Left renal pelvis (tissue), 4 donors: ENCODE measurements at places on chromosomes 6 and 20.
A peak's percentile ranks its signal among the peaks of the same experiment; 100 is the strongest.

- DNase-seq = no peak
These were observed 51.3 kb downstream of the PHF20 start for GRCh38 chr20:35823147-35823546.

DNA sequence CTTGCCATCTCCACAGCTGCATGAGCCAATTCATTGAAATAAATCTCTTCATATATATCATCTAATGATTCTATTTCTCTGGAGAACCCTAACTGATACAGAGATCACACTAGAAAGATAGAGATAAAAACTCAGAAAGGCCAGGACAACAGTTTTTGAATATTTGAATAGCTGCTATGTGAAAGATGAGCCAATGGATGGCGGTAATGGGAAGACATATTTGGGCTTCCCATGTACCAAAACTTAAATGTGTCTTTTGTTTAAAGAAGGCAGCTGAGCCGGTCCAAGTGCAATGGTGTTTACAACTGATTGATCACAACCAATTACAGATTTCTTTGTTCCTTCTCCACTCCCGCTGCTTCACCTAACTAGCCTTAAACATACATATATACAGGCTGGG lies 35.1 kb downstream of the SGK1 start:
- DNase-seq = no peak

GRCh38 chr6:141290941-141291721 lies 841.6 kb upstream of the GJE1 start:
- no peak for DNase-seq

DNA sequence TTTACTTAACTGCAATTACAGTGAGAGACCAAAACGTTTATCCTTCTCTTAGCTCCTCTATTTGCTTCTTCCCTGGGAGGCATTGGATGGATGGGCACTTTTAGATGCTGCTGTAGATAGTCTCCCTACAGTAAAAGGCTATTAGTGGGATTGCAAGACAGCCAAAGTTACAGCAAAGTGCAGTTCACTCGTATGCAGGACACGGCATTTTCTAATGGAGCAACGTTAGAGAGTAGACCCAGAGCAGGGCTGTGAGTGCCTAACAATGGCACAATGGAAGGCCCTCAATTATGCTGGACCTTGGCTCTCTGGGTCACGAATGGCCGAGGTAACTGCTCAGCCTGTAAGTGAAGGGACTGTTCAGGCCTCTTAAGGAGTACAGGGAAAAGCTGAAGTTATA lies 605.8 kb upstream of the NOX3 start:
- DNase-seq = no peak

GRCh38 chr6:40160826-40161225 lies 226.6 kb upstream of the MOCS1 start:
- no peak for DNase-seq

- no peak for DNase-seq
These were observed 40.9 kb downstream of the PTPRA start for GRCh38 chr20:2914160-2914559.

GRCh38 chr20:5621305-5621704 lies 128.9 kb upstream of the SHLD1 start:
- no peak for DNase-seq

DNA sequence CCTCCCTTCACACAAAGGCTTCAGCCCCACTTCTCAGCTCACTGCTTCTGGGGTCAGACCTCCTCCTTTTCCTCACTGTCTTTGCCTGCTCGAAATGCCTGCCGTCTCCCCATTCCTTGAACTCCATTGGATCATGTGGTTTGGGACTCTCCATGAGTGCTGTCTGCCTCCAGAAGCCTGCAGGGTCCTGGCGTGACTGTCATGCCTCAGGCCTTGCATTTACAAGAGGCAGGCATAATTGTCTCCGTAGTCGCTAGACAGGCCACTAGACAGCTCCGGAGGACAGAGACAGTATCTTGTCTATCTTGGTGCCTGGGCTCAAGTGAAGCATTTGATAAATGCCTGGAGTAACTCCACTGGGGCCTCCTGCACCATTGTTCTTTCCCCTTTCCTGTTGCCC lies 15.3 kb downstream of the PNLDC1 start:
- no peak for DNase-seq

DNA sequence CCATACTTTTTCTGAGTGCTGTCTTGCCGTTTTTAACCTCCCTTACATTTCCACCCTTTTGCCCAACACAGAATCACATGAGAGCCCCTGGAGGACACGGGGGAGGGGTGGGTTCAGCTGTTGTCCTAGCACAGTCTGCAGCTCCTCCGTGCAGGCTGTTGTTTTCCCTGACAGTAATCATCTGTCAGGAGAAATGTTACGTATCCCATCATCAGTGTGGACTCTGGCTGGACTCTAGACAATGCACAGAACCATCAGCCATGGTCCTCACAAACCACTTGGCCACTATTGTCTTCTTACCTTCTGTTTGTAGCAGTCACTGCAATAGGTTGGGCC lies 92.1 kb downstream of the RIN2 start:
- peak; percentile 35 for DNase-seq

DNA sequence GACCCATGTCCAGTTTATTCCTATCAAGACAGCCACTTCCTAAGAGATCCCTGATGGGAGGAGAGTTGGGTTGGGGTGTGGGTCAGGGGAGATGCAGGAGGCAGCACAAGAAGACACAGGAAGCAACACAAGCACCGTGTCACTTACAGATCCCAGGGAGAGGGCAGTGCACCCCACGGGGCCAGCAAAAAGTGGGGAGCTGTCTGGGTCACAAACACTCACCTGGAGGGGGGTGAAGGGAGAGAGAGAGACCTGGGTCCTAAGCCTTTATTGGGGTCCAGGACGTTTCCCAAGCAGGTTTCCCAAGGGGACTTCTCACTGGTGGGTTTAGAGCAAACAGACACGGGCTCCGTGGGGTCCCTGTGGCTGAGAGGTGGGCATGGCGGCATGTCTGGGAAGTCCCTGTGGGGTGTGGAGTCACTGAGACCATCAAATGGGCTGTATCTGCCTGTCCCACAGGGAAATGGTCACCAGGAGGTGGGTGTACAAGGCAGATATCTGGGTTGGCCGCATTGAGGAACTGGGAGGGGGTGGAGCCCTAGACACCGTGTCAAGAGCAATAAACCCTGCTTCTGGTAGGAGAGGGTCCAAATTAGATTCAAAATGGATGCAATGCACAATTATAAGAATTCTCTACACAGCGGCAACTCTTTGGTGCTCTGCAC lies 1.6 kb upstream of the CD93 start:
- DNase-seq = no peak

DNA sequence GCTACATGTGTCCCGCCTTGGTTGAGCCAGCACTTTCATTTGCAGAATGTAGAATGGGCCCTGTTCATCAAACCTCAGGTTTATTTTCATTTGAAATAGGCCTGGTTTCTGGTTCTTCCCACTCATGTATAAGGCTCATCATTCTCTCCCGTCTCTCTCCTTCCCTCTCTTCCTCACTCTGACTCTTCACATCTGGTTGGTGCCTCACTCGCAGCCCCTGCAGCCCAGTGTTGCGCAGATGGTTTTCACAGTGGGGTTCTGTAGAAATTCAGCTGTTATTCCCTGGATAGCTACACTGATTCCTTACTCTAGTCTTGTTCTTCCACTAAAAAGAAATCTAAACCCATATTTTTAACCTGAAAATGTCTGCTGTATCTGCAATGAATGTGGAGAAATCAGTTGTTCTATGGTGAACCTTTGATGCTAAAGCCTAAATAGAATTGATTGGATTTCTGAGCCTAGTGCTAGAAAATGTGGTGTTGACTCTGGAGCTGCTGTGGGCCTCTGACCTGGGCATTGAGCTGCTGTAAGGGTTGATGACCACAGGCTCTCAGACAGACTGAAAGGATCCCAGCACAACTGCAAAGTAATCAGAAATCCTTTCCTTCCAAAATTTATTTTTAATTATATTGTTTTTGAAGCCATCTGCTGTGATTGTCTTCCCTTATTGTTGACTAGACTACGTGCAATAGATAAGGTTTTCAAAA lies 150.3 kb downstream of the TMEM242 start:
- DNase-seq = no peak

DNA sequence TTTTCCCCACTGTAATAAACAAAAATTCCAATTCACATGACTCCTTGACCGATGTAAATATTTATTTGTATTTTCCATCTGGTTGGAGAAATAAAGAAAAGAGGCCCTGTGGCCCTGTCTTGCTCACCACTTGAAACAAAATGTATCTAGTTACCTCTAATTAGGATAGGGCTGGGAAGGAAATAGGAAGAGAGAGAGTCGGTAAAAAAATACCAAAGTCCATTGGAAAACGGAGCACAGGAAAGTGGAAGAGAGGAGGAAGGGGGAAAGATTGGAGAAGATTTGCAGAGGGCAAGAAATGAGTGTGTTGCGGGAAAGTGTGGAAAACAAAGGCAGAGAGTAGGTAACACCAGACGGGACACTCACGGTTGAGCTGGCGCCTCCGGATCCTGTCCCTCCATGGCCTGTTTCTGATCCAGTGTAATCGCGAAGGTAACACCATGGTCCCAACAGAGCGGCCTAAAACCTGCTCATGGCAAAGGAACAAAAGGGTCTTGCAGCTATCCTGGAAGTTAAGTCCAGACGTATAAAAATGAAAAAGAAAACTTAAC lies 105.8 kb upstream of the RIPOR2 start:
- DNase-seq = no peak

DNA sequence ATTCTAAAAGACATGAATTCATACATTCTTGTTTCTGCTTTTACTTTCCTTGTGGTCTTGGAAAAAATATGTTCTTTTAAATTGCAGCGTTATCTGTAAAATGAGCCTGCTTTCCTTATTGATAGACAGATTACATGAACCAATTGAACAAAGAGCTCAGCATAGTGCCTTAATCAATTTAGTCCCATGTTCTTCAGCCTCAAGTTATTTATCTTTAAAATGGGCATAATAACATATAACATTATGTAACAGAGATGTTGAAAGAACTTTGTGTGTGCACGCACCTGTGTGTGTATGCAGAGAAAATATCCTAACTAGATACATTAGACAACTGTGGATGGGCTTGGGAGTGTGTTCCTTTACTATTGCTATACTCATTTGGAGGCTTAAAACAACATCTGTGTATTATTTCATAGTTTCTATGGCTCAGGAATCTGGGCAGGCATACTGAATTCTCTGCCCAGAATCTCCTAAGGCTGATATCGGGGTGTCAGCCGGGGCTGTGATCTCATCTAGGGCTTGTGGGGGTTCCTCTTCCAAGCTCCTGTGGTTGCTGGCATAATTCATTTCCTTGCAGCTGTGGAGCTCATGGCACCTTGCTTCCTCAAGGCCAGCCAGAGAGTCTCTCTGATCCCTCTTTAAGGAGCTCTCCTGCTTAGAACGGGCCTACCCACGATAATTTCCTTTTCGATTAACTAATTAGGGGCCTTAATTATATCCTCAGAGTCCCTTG lies 194.1 kb downstream of the ARID1B start:
- DNase-seq = no peak

DNA sequence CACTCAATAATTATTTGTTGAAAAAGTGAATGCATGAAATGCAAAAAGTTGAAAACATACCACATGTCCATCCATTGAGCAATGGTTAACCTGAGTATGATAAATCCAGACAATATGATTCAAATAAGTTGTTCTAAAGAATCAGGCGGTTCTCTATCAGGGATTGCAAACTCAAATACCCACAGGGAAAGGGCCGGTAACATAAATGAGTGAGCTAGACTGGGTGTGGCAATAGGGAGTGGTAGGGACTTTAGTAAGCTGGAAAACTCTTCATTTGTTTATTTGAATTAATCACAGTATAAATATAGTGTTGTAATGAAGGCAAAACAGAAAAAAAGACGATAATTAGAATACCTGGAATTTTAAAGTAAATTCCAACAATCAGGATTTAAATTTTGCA lies 106.3 kb downstream of the BCAS1 start:
- no peak for DNase-seq

- no peak for DNase-seq
These were observed 1.7 kb downstream of the SDCBP2 start for GRCh38 chr20:1327241-1327653.

- DNase-seq = no peak
These were observed 65.5 kb upstream of the BHLHE23 start for GRCh38 chr20:63072231-63072791.

DNA sequence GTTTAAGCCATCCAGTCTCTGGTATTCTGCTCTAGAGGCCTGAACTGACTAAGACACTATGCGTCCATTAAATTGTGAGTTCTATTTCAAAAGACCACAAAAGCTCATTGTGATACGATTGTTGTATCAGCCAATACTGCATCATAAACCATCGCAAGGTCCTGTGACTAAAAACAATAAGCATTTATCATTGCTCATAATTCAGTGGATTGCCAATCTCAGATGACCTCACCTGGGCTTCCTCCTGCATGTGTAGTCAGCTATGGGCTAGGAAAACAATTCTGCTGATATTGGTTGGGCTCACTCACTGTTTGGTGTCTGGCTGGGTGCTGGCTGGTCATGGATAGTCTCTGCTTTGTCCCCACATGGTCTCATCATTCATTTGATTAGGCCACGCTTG lies 592.7 kb upstream of the BTBD3 start:
- no peak for DNase-seq

DNA sequence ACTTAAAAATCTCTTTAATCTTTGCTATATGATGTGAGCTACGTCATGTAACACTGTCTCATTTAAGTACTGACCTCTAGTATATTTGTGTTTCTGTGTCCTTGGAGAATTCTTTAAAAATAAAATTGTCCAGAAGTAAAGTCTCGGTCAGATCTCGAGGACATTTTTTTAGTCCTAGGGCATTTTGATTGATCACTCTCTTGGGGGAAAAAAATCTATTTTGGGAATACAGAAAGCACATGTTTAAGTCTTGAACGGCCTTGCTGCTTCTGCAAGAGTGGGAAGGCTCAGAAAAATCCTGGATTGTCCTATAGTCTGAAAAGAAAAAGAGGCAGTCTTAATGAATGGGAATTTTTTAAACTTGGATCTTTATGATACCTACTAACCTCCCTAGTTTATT lies 234.3 kb downstream of the UTRN start:
- DNase-seq = peak; percentile 22

- DNase-seq = no peak
These were observed 266.0 kb upstream of the CITED2 start for GRCh38 chr6:139640448-139640847.

DNA sequence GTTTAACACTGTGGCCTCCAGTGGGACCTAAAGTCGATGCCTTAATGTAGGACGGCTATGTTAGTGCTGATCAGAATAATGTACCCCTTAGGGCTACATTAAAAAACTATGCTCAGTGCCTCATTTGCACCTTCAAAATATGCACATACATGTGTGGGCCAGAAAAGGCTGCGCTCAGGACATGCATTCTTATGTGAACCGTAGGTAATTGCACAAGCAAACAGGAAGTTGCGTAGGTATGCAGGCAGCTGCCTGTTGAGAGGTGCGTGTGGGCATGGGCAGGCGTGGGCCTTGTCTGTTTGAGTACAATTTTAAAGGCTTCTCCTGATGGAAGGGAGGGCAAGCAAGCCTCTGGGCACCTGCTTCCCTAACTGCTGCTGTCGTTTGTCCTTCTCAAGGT lies 116.2 kb upstream of the JAG1 start:
- DNase-seq = no peak

GRCh38 chr6:19492636-19493405 lies 344.3 kb upstream of the ID4 start:
- peak; percentile 8 for DNase-seq
